ENCODE measurements at places on chromosomes 11 and 22. TPM values are rescaled to one million over a fixed set of nuclear protein-coding genes. Genes with fewer than 3 reads are reported as not detected.

DNA sequence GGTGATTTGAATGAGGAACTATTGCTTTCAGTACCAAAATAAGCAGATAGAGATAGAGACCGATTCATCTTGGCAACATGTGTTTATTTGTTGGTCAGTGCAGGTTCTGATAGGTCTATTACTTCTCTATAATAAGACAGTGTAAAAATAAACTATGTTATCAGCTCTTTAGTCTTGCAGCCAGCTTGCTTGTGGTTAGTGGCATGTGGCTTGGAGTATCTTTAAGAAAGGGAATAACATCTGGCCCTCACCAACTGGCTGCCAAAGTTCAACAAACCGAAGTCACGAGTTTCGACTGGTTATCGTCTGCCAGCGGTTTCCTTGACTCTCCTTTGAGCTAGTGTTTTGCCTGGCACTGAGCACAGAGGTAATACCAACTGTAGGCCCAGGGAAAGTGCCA is 71.8 kb downstream of the CTTN start:
- no peak for DNase-seq

- no peak for DNase-seq
These were observed 47.7 kb downstream of the PIWIL3 start for GRCh38 chr22:24726848-24727217.

DNA sequence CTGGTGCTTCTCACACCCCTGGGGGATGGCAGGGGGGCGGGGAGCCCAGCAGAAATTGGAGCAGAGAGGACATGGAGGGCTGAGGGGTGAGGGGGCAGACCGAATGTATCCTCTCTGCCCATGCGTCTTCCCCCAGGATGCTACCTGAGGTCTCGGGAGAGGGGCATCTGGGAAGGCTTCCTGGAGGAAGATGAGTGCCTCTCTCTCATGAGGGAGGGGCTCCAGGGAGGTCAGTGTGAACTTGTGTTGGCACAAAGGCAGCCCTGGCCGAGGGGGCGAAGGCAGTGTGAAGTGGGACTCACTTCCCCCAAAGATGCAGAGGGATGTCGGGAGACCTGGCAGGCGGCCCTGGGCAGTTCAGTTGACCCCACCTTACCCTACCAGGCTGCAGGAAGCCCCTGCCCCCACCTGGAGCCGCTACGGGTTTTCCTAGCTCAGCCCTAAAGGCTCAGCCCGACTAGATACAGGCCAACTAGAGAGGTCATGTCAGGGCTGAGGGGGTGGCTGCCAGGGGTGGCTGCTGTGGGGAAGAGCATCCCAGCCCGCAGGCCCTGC is 10.4 kb downstream of the ASCL2 start:
- DNase-seq = no peak

DNA sequence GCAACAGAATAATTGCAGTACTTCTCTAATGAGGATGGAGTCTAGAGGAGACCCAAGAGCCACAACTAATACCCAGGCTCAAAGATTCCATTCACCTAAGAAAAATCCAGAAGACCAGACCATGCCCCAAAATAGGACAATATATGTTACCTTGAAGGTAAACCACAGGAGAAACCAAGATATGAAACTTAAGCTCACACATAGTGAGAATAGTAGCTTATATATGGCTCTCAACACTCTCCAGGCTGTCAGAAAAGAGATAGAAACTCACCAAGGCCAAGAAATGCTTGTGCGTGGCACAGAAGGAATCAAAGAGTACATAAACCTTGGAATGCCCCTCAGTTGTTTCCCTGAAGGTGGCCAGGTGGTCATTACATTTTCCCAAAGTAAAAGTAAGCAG is 9.1 kb downstream of the FAM111A start:
- no peak for DNase-seq

OR2AT4 gene
- polyA plus RNA-seq = 0.06 TPM

DNA sequence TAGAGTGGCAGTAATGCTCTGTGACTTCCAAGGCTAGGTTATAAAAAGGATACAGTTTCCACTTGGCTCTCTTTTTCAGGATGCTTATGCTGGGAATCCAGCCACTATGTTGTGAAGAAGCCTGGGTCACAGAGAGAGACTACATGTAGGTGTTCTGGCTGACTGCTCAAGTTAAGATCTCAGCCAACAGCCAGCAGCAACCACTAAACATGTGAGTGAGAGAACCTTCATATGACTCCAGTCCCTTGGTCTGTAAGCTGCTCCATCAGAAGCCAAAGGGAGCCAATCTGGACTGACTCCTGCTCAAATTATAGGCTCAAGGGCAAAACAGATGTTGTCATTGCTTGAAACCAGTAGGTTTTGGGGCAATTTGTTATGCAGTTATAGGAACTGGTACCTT is 162.7 kb downstream of the MAML2 start:
- DNase-seq = no peak

GRCh38 chr11:110715541-110715940 is 3.3 kb upstream of the ARHGAP20 start:
- no peak for DNase-seq
